ENCODE measurements at places on chromosomes 1 and 21.

- no peak for DNase-seq
Measured at GRCh38 chr1:36083635-36084496, at the start of gene TEKT2. Gene TEKT2 (plus strand): TSS chr1:36084094. CDS start chr1:36084922, 828 bp downstream.

DNA sequence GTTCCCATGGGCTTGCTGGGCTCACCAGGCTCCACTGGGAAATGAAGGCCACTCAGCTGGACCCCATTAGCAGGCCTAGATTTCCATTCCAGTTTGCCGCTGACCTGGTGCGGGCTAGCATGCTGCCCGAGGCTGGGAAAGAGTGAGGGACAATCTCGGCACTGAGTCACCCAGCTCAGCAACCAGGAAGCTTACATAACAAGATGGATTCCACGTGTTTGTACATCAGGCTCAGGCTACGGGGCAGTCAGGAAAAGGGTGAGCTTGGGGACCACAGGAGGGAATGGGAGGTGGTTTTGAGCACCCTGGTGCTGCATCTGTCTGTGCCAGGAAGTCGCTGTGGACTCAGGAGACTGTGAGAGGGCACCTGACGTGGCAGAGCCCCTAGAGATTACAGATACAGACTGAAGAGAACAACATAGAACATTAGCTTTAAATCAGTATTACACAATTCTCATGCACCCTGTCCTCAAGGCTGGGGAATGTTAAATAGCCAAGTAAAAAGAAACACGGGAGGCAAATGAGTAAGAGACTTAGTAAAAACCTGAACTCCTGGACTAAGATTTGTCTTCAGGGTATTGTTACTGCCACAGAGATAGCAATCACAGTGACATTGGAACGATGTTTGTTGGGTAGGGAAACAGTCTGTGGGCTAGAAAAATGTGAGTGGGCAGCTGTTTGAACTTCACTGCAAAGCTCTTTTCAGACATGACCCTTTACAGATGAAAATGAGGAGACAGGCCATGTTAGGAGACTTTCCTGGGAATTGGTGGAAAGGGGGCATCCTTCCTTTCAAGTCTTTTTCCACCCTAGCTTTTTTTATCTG is 51.1 kb downstream of the GLUL start:
- DNase-seq, result no peak

DNA sequence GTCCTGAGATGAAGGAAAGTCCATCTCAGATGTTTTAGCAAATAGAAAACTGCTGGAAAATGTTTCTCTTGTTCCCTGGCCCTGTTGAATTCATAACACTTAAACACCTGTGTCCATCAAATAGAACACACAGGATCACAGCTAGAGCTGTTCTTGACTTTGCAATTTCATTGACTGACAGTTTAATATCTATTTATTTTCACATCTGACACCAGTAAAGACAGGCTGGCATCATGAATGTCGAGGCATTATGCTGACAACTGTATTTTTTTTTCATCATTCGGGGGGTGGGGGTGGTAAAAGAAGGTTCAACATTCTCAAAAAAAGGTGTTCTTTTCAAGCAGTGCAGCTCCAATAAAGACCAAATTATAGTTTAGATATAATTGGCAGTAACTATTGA is 591.2 kb upstream of the PTBP2 start:
- DNase-seq, result no peak

- DNase-seq, result no peak
Measured at GRCh38 chr1:115164940-115165705, 75.8 kb upstream of the TSPAN2 start.

- DNase-seq, result no peak
Measured at GRCh38 chr1:205188098-205188497, 23.4 kb downstream of the DSTYK start.

DNA sequence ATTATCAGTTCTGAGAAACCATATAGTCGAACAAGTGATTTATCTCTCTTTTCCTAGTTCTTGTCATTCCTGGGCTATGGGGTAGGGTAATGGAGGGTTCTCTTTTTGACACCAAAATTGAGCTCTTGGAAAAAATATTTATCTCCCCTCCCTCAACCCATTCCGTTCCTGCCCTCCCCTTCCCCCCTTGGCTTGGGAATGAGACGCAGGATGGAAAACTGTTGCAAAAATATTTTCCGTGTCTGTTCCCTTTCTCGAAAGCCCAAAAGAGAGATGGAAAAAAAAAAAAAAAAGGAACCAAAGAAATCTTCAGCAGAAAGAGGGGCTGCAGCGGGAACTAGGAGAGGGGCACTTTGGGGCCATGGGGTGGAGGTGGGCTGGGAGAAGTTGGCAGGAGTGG is 766 bp downstream of the ATP2B4 start:
- no peak for DNase-seq

- DNase-seq, result no peak
Measured at GRCh38 chr1:98157524-98158313, 236.9 kb upstream of the DPYD start.

- DNase-seq, result no peak
Measured at GRCh38 chr1:71785000-71785399, 497.3 kb downstream of the NEGR1 start.

DNA sequence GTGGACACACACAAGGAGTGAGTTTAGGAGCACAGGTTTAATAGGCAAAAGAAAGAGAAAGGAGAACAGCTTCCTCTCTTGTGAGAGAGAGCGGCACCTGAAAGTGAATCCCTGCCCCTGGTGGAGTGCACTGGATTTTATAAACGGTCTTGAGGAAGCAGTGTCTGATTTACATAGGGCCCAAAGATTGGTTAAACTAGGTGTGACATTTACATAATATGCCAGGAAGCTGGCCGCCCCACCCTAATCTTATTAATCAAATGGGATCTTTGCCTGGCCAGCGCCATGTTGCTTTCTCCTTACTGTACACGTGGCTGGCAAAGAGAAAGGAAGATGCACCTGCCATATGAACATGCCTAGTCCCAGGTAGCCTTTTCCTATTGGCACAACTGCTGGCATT is 38.7 kb downstream of the CFH start:
- no peak for DNase-seq

DNA sequence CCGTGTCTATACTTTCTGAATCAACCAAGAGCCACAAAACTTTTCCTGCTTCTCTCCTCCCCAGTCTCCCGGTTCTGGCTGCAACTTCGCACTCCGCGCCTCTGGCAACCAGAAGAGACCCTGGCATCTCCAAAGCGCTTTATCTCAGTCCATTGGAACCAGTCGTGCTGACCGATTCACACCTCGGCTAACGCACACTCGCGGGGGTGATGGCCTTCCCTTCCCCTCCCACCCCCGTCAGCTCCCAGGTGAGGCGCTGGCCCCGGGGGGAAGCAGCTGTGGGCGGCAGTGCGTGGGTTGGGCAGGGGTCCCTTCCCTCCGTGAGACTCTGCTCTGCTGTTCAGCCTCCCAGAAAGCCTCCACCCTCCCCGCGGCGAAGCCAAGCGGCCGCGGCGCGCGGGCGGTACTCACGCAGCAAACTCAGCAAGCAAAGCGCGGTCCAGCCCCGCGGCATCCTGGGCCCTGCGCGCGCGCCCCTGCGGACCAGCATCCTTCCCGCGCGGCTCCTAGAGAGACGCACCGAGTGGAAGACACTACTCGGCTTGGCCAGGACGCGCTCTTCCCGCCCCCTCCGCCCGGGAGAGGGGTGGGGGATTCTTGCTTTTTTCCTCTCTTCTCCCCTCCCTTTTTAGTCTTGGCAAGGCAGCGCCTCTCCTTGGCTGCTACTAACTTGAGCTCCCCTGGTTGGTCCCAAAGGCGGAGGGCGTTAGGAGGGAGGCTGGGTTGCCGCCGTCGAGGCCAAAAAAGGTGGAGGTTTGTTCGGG is at the start of gene CD34:
Gene CD34 (minus strand): TSS at position 535 of the 764 bp plus-strand sequence. CDS start 45 bp downstream, at position 490.
- DNase-seq, result peak; percentile 13

DNA sequence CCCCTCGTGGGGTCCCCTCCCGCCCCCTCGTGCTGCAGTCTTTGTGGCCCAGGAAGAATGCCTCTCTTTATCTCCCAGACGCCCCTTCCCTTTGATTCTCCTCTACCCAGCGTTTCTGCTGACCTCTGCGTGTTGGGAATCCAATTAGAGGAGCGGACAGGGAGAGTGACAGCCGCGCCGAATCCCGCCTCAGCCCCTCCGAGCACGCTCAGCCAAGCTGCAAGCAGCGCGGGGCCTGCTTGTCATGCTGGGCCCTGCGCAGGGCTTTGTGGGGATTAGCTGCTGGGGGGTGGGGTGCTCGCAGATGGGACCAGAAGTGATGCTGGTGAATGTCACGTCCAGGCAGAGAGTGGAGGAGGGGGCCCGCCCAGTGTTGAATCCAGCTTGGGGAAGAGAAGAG is 91.1 kb downstream of the EPHB2 start:
- no peak for DNase-seq

GRCh38 chr1:65416767-65417166 is 3.7 kb upstream of the LEPR start:
- no peak for DNase-seq

DNA sequence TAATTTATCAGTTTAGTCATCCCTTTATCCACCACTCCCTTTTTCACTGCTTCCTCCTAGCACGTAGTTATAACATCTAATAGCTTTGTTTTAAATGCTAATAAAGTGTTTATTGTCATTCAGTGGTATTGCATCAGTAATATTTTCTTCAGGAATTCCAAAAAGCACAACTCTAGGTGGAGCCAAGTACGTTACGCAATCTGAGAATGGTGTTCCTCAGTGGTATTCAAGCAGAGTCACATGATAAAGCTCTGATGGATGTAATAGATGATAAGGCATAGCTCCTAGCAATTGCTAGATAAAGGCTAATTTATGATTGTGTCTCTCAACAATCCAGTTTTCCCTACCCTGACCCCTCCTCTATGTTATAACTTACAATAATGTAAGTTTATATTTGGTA is 494.6 kb upstream of the ADGRL4 start:
- no peak for DNase-seq

DNA sequence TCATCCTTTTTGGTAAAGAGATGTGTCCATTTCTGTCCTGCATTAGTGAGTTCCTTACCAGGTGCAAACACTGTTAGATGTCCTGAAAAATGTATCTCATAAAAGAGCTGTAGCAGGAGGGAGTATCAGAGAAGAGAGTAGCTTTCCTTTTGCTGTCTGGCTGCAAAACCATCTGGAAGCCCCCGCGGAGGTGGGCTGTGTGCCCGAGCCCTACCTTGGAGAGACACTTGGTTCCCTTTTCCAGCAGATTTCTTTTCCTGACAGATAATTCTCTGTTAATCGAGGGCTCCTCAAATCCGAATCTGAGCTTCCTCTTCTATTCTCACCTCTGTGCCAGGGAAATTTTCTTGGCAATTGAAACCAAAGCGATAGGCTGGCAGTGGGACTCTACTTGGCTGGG is 53.0 kb downstream of the KIF26B start:
- no peak for DNase-seq
